ENCODE measurements at places on chromosomes 2 and 18.

- DNase-seq: no peak
Observed at GRCh38 chr18:60020107-60020925, 120.5 kb downstream of the PMAIP1 start.

DNA sequence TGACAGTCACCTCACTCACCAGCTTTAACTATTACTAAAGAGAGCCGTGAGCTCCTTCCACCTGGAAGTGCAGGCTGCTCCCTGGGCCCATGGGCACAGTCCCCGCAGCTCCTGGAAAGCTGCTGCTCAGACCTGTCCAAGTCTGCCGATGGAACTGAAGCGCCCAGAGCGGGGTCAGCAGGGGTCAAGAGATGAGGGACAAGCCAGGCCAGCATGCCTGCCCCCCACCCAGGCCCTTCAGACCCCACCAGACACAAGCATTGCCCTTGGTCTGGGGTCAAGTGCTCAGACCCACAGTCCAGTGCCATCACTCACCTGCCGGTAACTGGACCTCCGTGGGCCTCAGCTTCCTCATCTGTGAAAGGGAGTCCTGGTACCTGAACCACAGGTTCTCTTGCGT is 59.9 kb downstream of the BIN1 start:
- DNase-seq: no peak

DNA sequence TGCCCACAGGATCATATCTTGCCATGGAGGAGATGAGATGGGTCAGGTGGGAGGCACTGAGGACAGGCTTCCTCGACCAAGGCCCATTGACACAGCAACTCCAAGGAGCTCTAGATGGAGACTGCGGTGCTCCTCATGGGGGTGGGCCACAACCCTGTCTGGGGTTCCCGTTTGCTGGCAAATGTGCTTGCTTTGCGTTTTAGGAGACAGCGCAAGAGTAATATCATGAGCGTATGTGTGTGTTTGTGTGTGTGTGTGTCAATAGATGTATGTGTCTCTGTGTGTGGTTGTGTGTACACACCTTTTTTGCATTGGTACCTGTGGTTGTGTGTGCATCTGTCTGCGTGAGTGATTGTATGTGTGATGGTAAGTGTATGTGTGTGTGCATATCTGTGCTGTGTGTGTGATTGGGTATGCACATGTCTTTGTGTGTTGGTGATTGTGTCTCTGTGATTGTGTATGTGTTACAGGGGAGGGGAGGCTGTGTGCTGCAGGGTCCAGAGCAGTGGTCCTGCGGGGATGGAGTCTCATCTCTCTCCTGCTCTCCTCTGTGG is 4.4 kb downstream of the FBLN7 start:
- no peak for DNase-seq

DNA sequence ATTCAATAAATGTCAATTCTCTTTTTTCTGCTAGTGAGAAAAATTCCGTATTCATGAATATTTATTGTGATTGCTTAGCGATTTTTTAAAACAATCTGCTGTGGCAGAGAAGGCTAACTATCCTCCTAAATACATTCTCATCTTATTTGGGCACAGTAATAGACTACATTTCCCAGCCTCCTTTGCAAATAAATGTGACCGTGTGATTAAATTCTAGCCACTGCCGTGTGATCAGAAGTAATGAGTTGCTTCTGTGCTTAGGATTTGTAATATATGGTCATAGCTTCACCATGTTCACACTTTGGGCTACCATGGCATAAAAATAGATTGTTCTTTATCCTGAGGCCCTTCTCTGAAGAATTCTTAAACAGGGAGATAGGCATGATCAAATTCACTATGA is 179.6 kb downstream of the FAM124B start:
- no peak for DNase-seq

DNA sequence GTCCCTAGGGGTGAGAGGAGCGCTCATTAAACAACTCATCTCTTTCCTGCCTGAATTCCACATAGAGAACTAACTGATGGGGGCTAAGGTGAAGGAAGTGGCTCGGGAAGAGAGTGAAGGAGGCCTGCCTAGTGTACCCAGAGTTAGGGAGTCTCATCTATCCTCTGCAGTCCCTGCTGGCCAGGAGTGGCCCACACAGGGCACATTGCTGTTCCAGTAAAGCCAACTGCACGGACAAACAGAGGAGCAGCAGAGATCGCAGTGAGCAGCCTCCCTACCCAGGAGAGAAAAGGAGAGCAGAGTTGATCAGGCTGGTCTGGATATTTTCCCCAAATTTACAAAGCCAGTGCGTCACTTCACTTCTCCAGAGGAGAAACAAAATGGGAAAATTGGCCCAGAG is 16.9 kb upstream of the FN1 start:
- DNase-seq: no peak
